ENCODE measurements at places on chromosomes 16 and 17.

- DNase-seq: peak; percentile 8
Measured at GRCh38 chr17:42101513-42102292, 3.4 kb upstream of the ZNF385C start.

DNA sequence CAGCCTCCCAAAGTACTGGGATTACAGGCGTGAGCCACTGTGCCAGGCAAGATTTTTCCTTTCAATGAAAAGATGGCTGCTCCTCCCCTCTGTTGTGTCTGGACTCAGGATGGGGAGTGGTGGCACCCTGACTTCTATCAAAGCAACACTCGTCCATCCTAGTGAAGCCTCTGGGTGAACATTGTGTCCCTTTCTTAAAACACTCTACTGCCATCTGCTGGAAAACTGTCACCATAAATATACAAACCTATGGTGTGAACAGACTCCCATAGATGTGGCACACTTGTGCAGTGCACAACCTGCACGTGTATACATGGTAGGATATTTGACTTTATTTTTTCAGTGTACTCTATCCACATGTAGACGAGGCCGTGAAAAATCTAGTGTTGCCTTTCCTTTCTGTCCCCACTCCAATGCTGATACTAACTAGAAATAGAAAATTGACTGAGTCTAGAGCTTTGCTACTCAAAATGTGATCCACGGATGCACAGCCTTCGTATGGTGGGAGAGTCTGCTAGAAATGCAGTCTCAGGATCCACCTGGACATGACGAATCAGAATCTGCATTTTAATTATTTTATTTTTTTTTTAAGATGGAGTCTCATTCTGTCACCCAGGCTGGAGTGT is 55.9 kb upstream of the PLCG2 start:
- DNase-seq: peak; percentile 56

DNA sequence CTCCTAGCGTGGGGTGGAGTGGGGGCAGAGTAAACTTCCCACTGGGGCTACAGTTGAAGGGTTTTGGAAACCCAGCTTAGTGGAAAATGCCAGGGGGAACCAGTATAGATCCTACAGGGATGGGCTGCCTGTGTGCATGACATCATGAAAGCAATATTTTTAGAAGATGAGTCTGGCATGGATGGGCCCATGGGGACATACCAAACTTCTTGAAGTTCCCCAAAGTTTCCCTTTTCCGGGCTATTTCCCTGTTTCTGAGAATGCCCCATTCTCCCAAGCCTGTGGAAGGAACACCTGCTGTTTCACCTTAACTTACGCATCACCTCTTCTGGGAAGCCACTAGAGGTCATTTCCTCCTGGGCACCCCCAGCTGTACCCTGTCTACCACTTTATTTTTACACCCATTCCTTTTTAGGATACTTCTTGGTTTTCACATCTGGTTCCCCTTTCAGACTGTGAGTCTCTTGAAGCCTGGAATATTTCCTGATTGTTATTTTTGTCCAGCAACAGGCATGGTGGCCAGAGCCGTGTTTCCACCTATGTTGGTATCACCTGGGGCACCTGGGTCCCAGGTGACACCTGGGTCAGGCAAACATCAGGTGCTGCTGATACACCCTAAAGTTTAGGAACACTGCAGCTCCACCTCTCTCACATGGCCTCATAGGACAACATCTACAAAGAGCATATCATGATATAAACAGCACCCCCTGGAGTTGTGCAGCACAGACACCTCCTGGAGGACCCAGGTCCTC is 9.8 kb downstream of the SOCS3 start:
- DNase-seq: no peak

DNA sequence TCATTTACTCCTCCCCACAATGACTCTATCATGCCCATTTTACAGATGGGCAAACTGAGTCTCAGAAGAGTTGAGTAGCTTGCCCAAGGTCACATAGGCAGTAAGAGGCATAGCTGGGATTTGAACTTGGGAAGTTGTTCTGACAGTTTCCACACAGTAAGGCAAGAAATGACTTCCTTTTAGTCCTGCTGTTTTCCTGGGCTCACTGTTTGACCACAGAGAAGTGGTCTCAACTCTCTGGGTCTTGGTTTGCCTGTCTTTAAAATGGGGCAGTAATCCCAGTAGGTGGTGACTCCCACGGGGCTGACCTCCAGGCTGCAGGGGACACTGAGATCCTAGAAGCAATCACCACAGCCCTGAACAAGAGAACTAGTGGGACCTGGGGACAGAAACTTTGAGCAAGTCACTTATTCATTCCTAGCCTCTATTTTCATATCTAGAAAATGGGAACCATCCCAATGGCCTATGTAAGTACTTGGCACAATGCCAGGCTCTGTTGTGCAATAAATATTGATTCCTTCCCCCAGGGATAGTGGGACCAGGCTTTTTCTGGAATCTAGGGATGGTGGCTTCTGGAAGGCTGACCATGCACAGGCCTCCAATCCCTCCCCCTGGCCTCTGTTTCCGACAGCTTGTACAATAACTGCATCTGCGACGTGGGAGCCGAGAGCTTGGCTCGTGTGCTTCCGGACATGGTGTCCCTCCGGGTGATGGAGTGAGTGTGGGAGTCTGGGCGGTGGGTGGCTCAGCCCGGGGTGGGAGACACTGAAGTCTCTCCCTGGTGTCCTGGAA is 20.5 kb downstream of the DEXI start:
- no peak for DNase-seq

GRCh38 chr16:24992696-24993095 is 22.5 kb downstream of the ARHGAP17 start:
- DNase-seq: no peak

DNA sequence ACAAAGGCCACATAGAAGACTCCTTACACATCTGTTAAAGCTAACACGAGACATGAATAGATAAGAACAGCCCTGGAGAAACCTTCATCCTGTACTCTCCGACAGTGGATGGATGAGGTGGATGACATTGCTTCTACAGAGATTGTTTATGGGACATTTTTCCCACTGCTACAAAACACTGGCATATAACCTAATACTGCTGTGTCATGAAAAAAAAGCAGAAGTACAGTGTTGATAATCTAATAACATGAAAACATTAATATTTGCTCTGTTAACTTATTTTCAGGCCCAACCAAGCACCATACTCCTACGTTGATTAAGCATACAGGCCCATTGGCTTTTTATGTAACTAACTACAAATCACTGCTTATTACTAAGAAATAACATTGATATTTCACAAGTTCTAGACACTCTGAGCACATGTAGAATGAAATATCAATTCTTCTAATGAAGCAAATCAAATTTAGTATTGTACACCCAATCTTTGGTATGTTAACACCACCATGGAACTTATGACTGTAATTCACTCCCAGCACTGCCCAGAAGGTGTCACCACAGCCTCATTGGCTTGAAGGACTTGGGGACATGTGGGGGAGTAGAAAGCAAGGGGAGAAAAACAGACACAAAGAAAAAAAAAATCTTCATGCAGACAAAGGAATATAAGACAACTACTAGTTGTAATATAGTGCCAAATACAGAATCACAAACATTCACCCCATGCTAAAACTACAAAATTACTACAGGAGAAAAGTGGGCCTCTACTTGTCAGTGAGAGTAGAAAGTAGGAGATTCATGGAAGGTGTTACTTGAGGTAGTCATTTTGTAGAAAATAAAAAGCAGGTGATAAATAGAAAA is 330.0 kb upstream of the PMFBP1 start:
- peak; percentile 30 for DNase-seq

Measured in DMS 273 treated with DMSO at 0.1 percent for 48 hours (cell line).